ENCODE measurements at places on chromosomes 13 and 19. TPM values are rescaled to one million over a fixed set of nuclear protein-coding genes. Genes with fewer than 3 reads are reported as not detected.

RASAL3 gene
- total RNA-seq = not detected

- DNase-seq = no peak
Measured at GRCh38 chr13:112669881-112670499, 19.8 kb upstream of the ATP11A start.

DNA sequence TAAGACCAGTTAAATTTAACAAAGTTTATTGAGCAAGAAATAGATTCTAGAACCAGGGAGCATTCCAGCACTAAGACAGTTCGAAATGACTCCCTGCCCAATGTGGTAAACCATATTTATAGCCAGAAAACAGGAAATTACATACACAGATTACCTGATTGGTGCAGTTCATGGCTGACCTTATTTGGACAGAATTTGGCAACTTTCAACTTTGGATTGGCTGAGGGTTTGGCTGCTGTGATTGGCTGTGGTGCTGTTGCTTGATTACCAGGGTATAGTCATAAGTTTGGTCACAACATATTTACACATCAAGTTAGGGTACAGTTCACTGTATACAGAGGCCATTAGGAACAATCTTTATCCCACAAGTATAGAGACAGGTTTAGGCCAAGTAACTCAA is 984.8 kb upstream of the MIR17HG start:
- peak; percentile 38 for DNase-seq

DNA sequence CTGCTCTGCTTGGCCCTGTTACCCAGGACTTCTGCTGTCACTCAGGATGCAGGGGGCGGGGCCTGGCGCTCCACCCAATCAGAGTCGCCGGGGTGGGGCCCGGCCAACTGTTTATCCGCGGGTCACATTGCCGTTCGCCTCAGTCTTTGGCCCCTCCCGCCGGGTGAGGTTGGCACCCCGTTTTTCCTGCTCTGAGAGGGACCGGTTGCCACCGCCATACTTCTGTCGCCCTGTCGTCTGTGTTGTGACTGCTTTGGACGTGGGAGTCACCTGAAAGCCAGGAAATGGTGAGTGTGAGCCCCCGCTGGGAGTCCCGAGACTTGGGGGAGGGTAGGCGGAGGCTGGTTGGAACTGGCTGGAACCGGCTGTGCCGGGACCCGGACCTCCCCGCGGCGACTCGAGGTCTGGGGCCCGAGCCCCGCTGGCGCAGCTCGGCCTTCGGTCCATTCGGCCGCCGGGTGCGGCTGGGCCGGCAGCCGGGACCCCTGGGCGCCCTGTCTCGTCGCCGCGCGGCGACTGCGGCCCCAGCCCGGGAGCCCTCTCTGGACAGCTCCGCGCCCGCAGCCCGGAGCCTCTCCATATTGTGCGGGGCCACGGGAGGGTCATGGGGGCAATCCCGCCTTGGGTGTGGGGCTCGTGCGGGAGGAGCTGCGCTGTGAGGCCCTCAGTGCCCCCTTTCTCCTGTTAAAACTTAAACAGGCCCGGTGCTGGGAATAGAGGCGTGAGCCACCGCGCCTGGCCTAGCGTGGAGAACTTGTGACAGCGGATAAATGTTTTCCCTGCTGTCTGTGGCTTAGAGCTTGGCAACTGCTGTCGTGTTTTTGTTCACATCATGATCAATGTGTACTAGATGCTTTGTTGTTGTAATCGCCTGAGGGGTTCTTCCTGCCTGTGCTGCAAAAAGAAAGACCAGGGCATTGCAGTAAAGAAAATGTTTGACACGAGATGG is at the start of gene ZNF844:
Gene ZNF844, plus strand, starts transcription at position 142 of the 949 bp plus-strand sequence. Its CDS starts 143 bp downstream, at position 285.
- no peak for DNase-seq

DNA sequence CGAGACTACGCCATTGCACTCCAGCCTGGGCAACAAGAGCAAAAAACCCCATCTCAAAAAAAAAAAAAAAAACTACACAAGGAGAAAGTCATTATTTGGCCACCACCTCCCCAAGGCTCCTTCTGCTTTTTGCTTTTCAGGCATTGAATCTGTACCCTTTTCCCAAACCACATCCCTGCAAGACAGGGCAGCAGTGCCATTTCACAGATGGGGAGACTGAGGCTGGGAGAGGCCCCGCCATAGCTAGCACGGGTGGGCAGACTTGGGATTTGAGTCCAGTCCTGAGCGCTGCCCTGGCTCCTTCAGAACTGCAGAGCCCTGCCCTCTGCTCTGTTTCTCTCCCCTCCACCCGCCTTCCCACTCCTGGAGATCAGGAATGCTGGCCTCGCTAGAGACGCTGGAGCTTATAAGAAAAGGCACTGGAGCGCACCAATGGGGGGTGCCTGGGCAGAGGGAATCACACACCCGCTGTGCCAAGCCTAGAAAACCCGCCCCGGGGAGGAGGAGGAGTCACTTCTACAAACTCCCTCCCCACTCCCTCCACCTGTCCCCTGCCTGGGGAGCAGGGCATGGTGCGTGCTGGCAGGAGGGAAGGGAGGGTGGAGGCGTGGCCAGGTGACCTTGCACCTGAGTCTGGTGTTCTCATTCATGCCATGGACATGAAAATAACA is 17.6 kb downstream of the TJP3 start:
- DNase-seq = no peak

Data from H4 (cell line).